Cortex of kidney (tissue), 1 donor: ENCODE measurements at places on chromosomes 3 and 15.

DNA sequence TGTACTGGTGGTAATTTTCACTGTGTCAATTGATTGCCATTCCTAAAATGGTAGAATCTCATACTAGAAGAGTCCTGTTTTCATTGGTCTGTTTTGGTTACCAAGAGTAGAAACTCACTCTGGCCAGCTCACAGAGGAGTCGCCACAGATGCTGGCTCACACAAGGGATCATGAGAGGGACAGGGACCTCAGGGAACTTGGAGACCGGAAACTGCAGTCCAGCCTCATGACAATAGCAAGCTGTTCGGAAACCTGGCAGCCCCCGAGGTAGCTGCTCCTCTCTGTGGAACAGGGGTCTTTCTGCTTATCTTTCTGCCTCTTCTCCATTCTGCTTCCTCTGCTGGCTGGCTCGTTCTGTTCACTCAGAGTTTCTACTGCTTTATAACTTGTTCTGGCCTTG lies 192.9 kb downstream of the PLCL2 start:
- DNase-seq, result no peak

GRCh38 chr3:77319711-77320110 lies 279.8 kb downstream of the ROBO2 start:
- no peak for DNase-seq

DNA sequence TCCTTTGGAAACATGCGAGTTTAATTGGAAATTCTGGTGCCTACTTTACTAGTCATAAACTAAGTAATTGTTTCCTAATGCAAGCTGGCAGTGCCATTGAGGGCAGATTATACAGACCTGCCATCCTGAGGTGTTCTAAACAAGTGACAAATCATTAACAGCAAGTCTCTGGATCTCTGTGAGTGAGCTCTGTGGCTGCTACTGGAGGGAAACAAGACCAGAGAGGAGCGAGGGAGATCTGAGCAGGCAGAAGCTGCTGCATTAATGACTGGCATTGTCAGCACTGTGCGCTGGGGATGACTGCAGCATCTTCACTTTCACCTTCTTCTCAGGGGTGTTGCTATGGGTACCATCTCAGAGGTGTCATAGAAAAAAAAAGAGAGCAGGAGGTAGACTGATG lies 308.4 kb upstream of the DPH6 start:
- no peak for DNase-seq

DNA sequence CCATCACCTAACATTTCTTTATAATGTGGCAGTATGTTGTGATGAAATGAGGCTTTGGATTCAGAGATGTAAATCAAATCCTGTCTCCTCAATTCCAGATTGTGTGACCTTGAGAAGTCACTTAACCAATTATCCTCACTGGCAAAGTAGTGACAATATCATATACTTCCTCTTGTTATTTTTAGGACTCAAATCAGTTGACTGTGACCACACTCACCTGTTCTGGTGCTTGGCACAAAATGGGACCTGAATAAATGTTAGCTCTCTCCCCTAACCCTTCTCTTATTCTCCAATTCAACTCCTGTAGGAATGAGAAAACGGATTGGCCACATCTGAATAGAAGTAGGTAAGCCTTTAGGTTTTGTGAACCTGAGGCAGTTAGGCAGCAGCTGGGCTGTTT lies 42.1 kb downstream of the IQCH start:
- DNase-seq, result no peak

DNA sequence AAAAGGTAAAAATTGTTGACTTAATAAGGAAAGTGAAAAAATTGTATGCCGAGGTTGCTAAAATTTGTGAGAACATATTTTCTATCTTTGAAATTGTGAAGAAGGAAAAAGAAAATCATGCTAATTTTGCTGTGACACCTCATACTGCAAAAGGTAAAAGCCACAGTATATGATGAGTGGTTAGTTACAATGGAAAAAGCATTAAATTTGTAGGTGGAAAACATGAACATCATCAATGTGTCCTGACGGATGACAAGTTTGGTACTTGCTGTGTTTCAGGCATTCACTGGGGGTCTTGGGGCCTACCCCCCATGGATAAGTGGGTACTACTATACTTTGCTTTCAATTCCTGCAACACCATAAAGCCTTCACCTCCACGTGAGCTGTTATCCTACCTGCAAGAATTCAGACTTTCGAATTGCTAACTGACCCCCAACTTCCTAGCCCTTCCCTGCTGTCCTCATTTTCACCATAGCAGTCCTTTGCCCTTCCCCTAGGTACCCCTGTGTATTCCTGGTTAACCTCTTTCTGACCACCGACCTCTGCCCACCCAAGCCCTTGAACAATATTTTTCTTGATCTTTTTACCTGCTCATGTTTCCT lies 62.4 kb downstream of the RAB7A start:
- DNase-seq, result no peak

GRCh38 chr3:23739536-23739935 lies 66.2 kb upstream of the UBE2E1 start:
- no peak for DNase-seq

DNA sequence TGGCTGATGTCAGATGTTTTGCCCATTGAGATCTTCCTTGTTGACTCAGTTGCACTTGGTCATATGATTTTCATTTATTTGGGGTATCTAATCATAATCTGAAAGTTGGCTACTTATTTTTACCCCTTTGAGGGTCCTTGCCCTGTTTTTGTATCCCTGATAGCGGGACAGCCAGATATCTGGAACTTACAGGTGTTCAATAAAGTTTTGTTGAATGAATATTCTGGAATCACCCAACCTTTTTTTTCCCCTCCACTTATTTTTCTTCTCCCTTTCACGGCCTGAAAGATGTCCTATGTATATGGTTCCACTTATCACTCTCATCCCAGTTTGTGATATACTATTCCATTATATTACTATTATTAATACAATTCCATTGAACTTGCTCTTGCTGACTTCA lies 12.8 kb downstream of the CTNNB1 start:
- no peak for DNase-seq

- no peak for DNase-seq
These were observed 207.9 kb upstream of the GADL1 start for GRCh38 chr3:31102196-31102879.

DNA sequence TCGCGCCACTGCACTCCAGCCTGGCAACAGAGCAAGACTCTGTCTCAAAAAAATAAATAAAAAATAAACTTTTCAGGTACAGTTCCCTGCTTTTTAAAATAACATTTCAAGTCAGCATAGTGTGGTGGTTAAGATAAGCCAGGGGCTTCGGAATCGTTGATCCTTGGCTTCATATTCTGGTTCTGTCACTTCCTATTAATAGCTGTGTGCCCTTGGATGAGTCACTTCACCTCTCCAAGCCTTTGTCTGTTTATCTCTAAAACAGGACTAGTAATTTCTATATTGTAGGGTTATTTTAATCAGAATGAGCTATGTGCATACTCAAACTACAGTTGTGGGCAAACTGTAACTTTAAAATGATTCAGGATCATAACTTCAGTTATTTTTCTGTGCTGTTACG lies 53.8 kb upstream of the SENP5 start:
- DNase-seq, result no peak

DNA sequence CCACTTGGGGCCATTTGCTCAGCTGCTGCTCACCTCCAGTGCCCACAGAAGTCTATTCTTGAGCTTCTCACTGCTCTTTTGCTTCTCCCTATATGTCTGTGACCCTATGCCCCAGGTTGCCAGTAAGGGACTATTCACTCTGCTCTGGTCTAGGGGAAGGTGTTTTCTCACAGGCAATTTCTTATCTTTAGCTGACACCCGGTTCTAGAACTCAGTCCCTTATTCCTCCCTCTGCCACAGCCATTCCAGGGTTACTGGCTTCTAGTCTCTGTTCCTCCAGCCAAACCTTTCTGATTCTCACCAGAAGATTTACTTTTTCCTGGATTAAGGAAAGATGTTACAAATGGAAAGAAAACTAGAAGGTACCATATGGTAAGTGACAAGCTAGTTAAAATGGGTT lies 574.0 kb downstream of the NTRK3 start:
- DNase-seq, result no peak

DNA sequence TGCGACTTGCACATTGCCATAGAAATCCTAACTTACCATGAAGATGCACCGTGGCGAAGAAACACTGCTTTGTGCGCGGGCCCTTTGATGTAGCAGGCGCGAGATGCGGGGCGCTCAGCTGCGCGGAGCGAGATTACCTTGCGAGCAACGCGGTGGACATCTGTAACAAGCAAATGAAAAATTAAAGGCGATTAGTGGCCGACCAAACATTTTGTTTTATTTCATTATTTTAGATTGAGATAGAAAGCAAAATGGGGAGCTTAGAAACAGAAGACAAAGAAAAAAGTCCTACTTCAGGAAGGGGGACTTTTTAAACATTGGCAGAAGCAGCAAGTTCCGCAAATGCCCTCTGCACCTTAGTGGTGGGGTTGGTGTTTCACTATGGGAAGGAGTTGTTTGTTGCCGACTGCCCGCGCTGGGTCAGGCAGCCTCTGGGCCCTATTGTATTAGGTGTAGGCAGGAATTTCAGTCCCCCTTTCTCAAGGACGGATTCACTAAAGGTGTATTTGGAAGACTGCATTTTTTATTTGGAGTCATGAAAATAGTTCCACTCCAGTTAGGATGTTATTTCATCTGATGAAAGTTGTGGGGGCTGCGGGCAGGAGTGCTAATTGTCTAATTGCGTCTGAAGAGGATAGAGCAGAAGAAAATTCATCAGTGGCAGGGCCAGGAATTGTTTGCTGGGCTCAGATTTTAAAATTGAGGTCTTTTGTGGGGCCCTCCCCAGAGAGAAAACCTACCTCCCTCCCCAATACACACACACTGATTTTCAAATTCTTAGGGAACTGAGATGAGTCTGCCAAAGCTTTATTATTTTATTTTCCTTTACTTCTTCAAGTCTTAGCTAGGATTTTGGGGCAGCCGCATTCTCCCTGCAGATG lies 17.4 kb downstream of the ZIC4 start:
- DNase-seq, result no peak

DNA sequence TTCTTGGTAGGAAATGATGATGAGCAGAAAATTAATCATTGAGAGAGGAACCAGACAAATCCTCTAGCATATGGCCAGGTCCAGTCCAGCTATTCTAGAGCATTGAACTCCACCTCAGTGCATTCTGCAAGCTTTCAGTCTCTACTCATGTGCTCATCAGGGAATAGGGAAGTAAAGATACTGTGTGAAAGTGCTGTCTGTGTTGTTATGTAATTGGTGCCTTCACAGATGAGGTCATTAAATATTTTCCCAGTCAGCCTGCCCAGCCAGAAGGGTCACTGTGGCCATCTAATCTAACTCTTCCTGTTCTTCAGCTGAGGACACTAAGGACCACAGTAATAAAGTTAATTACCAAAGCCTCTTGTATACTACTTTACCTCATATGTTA lies 28.2 kb downstream of the C3orf62 start:
- no peak for DNase-seq

GRCh38 chr15:39287322-39288195 lies 293.3 kb upstream of the THBS1 start:
- DNase-seq, result no peak

DNA sequence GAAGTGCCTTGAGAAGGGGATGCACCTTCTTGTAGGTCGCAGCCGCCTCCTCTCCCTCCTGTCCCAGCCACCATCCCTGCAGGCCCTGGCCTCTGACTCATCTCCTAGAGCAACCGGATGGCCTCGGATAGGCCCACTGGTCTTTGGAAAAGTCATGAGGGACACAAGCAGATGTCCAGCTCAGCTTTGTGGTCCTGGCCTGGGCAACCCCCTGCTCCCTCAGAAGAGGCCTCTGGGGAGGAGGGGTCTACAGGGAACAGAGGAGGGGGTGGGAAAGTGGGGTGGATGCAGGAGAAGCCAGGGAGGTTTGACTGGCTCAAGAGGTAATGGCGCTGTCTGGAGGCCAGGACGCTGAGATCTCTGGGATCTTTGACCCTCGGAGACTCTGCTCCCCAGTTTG lies 259.2 kb upstream of the TLE3 start:
- no peak for DNase-seq

DNA sequence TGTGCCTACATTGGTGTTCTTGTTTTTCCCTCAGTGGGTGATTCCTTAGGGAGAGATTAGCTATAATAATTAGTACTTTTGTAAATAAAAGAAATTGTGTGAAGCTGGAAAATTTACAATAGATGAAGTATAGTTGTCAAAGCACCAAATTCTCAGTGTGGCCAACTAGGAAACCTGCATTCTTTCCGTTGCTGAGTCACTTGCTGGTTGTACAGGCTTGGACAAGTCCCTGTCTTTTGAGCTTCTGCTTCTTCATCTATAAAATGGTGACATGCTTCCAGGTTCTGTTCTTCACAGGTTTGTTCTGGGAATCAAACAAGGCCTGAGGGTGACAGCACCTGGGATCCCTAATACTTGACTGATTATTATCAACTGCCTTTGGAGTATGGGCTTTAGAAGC lies 184.1 kb upstream of the HES1 start:
- no peak for DNase-seq

DNA sequence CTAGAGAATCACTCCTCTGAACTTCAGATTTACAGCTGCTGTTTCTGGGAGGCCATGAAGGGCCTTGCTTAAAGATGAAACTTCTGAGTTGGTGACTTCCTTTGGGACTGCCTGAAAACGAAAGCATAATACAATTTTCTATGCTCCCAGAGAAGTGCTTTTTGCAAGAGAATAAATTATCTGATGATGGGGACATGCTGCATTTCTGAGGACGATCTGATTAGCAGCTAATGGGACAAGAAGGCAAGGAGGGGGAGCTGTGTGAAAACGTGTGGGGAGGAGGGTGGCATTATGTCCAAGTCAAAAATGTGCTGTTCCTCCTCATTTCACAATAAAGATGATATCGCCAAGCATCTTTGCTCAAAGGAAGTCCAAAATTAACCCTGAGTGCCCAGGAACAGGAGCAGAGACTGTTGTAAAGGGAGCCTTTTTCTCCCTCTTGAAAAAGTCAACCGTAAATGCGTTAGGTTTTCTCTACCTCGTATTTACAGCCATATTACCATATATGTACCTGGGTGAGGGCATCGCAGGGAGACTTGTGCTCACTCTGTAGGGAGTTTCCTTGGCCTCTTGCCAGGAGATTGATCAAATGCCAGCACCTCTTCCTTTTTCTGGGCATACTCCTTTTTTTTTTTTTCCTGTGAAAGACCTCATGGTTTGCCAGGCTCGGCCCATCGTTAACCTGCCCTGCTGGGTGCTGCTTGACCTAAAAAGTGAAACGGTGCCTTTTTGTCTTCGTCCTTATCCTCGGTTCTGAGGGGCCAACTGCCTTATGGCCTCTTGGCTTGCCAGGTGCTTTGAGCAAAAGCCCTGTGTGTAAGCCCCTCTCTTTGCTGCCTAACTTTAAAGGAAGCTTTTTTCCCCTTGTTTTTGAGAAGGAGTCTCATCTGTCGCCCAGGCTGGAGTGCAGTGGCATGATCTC lies 11.5 kb downstream of the ITPR1 start:
- no peak for DNase-seq

GRCh38 chr3:15122398-15122797 lies 23.4 kb upstream of the RBSN start:
- no peak for DNase-seq

GRCh38 chr15:89075101-89075640 lies 13.1 kb upstream of the ABHD2 start:
- DNase-seq, result no peak

GRCh38 chr15:80159811-80160569 lies 7.2 kb downstream of the FAH start:
- DNase-seq, result no peak

DNA sequence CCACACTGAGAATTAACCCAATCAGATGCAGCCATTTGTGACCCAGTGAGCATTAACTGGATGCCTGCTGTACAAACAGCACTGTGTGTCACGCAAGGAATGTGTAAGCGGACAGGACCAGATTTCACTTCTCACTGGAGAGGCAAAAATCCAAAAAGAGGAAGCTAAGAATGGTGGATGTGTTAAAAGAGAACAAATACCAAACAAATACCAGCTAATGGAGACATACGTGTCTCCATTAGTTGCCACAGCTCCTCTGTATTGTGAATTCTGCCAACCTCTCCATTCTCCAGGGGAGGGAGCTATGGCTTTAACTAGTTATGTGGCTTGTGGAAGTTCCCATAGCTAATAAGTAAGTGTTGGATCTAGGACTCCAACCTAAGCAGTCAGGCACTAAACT lies 2.6 kb downstream of the LTF start:
- DNase-seq, result no peak
